Prostate gland (tissue), 2 donors: ENCODE measurements at places on chromosomes 7 and 10.

GRCh38 chr7:3732395-3733005, 431.4 kb downstream of the SDK1 start:
- no peak for DNase-seq

DNA sequence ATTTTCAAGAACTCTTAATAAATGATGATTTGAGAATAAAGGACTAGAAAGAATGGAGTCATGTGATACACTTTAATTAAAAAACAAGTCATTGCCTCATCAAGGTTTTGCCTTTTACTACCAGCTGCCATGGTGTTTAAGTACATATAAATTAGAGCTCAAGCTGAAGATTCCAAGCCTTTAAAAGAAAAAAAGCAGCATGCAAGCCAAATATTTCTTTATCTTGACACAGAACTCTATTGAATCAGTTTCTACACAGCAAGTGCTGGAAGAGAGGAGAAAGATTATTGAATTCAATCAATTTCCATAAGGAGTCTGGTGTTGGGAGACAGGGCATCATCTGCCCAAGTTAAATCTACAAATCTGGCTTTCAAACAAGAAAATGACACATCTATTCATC, 347.9 kb downstream of the WDR11 start:
- DNase-seq, result no peak

DNA sequence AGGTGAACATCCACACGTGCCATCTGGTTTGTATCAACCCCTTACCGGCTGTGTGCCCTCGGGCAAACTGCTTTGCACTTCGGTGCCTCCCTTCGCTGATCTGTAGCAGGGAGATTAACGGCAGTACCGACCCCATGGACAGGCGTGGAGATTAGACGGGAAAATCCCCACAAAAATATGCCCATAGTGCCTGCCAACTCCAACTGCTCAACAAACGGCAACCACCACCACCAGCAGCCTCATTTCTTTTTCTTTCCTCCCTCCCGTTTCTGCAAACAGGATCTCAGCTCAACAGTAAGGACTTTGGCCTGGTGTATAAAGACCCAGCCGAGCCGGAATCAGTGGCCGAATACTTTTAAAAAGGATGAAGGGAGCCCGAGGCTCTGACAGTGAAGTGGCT, 31.0 kb downstream of the CHST15 start:
- DNase-seq, result no peak

DNA sequence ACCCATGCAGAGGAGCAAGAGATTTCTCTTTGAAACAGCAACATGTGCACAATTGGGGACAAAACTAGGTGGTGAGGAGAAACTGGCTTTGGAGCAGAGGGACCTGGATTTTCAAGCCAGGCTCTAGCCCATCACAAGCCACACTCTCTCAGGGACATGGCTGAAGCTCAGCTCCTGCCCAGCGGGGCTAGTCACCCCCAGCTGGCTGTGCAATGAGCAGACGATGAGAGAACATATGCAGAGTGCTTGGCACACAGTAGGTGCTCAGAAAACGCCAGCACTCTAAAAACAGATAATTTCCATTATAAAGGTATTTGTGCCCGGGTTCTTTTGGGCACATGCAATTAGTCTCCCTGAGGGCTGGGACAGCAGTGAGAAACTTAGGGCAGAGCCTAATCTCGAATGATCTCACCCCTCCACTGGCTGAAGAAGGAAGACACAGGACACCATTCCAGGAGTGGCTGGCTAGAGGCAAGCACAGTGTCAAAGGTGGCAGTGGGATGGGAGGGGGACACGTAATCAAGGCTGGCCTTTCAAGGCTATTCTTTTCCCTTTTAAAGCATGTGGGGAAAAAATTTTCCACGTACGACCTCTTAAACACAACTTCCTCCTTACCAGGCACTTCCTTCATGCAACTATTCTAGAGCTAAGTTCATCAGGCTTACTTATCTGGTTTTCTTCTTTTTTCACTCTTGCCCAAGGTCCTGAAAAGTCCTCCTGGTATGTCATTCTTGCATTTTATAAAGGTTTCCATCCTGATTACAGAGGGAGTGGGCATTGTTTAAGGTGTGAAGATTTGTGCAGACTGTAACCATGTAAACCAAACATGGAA, 15.1 kb downstream of the FAM53B start:
- no peak for DNase-seq

- no peak for DNase-seq
Measured at GRCh38 chr7:116797612-116798011, 64.8 kb upstream of the CAPZA2 start.

GRCh38 chr10:21724687-21725367, 190.8 kb downstream of the MLLT10 start:
- DNase-seq, result peak; percentile 92

DNA sequence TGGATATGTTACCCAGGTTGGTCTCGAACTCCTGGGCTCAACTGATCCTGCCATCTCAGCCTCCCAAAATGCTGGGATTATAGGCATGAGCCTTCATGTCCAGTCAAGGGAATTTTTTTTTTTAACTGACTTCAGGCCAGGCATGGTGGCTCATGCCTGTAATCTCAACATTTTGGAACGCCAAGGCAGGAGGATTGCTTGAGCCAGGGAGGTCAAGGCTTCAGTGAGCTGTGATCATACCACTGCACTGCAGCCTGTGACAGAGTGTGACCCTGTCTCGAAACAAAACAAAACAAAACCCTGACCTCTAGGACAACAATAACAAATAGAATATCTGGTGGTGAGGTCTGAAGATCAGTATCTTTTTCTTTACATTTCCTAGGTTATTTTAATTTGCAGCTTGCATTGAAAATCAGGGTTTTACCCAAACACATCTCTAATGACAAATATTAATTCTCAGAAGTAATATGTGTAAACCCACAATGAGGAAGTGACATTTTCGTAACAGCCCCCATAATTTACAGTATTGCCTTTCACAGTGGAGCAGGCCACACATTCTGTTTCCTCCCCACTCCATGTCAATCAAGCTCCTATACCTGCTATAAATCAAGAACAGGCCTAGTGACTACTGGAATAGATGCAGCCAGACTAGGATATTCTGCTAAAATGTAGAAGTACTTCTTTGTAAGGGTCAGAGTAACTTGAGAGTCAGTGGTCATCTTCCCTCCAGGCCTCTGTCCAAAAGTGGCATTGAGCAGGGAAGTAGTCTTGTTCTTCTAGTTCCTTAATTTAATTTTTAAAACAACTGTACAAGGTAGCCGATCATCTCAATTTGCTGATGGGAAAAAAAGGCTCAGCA, 43.3 kb upstream of the ECHDC3 start:
- DNase-seq, result no peak

GRCh38 chr10:78757344-78757925, 311.3 kb upstream of the ZMIZ1 start:
- DNase-seq, result no peak

GRCh38 chr10:115092258-115092554, 959 bp upstream of the ATRNL1 start:
- no peak for DNase-seq

DNA sequence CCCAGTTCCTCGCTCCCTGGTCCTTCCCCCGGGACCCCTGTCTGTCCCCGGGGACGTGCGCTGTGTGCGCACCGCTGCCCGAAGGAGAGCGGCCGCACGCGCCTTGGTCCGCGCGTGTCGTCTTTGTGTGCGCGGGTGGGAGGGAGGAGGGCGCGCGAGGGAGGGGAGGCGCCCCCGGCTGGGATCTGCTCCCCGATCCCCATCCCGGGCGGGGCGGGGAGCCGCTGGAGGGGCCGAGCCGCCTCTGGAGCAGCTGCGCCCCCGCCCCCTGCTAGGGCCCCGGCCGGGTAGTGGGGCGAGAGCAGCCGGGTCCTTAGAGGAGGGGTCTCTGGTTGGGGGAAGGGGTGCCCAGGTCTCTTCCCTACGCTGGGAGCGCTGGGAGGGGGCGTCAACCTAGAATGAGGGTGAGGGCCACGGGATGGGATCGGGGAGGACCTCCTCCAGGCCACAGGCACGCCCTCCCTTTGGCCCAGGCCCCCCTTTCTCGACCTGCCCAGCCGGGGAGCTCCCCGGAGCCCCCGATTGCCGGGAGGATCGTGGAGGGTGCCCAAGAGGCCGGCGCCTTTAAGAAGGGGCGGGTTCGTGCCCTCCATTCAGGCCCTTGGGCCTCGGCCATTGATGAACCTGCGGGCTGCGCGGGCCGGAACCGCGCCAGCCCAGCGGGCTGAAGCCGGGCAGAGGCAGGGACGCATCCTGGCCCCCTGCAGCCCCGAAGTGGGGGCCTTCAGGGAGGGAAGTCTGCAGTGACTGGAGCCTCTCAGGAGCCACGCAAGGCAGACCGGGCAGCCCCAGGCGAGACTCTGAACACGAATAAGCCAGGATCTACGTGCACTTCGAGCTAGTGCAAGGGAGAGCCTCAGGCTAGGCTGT, 678 bp downstream of the SH2B2 start:
- no peak for DNase-seq
